ENCODE measurements at places on chromosomes 5 and 9.

DNA sequence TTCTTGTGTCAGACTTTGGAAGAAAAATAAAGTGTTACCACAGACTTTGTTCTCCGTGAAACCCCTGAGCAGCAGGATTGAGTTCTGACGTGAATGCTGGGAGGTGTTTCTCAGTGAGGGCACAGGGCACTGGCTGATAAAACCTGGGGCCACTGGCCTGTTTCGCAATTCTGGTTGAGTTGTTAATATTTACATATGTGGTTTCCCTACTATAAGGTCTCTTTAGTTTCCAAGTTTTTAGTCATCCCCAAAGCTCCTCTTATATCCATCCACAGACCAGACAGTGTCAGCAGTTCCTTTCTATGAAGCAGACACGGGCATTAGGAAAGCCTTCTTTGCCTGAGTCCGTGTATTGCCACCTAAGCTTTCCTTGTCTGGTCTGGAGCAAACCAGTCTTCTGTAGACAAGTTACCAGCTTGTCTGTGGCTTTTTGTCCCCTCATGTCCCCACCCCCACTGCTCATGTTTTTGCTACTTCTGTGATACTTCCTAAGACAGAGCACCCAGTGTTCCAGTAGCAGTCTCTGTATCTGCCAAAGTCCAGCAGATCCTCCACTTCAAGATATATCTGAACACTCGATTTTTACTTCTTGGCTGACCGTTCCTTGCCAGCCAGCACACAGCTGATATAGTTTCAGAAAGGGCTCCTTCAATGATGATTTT is 42.0 kb downstream of the ACO1 start:
- DNase-seq, result no peak

DNA sequence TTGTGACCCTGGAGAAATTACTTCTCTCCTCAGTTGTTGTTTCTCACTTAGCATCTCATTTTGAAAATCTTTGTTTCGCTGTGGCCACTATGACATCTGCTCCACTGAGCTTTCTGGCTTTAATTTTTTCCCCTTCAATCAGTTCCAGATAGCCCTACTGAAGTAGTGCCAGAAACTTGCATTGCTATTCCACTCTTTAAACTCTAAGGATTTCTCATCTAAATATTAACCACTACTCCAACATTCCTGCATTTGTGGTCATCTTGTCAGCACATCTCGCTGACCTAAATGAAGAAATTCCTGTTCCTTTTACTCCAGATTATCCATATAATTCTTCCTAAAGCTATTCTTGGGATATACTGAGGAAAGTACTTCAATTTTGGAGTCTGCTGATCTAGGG is 15.3 kb upstream of the NOL6 start:
- no peak for DNase-seq

GRCh38 chr5:28305891-28306290 is 1267.5 kb upstream of the CDH9 start:
- no peak for DNase-seq

DNA sequence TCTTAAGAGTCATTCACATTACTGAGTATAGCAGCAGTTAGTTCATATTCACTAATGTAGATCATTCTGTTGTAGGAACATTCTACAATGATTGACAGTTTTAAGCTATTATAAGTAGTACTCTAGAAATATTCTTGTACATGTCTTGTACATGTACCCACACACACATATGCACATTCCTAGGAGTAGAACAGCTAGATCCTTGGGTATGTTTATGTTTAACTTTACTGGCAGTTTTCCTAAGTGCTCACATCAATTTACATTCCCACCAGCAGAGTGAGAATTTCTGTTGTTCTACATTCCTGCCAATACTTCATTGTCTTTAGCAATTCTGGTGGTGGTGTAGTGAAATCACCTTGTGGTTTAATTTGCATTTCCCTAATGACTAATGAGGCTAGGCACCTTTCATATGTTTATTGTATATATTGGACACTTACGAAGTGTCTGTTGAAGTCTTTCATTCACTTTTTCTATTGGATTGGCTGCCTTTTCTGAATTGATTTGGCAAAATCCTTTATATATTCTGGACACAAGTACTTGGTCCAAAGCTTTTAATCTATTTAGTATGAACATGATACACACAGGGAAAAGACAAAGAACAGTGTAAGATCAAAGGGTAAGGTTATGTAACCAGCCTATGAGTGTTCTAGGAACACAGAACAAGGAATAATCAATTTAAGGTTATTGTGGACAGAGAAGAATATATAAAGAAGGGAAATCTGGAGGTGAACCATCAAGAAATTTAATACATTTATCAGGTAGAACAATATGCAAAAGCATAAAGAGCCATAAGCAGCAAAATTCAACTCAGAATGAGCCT is 95.6 kb downstream of the MLLT3 start:
- no peak for DNase-seq

DNA sequence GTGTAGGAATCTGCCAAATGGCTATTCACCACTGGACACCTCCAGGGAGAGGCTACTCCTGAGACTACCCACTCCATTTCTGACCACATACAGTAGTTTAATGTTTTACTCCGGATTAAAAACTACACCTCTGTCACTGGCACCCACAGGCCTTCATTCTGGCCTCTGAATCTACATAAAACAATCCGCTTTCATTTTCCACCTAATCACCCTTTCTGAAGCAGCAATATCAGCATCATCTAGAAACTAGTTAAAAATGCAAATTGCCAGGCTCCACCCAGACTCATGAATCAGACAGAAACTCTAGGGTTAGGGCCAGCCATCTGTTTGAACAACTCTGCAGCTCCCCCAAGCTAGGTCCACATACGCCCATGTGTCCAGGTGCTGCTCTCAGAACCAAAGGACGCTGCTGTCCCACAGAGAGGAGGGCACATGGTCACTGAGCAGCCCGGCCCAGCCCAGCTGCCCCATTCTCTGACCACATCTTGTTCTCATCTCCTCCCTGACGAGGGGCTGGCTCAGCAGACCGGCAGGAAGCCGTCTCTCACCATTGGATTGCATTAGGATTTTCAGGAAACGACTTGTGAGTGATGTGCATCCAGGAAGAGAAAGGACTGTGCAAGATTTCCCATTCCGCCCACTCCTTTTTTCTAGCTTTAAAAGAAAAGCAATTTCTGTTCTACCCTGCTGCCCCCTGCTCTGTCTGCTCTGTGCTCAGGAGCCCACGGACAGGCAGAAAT is 34.7 kb downstream of the ADAM19 start:
- peak; percentile 37 for DNase-seq

Data from retina (tissue), 1 donor.